ENCODE measurements at places on chromosomes 5 and 9.
A peak's percentile ranks its signal among the peaks of the same experiment; 100 is the strongest.

DNA sequence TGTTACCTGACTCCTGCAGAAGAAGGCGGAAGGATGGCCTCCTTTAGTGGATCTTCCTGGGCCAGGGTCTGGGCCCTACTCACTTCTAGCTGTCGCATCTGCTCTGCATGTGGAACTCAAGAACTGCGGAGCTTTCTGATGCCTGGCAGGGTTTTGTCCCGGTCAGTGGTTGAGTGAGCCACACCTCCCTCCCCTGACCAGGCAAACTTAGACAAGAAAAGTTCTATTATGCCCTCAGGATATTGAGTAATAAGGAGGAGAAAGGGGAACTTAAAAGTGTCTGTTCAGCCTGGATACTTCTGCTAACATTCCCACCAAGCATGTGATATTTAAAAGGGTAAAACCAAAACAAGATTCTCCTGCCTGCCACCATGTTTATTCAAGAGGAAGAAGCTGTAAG, at the start of gene FYB1:
TSS of gene FYB1 (minus strand) at position 127 of the 400 bp plus-strand sequence. CDS start 16,603 bp downstream, outside the sequence.
- no peak for DNase-seq

DNA sequence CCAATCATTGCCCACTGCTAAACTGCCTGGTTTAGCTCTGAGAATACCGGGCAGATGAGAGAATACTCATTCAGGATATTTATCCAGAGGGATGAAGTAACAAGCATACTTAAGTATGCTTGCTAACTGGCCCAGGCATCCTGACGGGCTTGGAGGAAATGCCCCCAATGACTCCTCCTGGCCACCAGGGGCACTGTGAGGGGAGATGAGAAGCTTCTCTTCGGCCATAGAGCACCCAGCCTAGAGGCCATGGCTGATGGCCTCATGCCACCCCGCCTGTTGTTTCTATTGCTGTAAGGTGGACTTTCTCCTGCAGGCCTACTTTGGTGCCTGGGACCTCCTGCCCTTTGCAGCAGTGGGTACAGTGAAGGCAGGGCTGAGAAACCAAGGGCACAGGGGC, 134.5 kb upstream of the FSTL4 start:
- no peak for DNase-seq

DNA sequence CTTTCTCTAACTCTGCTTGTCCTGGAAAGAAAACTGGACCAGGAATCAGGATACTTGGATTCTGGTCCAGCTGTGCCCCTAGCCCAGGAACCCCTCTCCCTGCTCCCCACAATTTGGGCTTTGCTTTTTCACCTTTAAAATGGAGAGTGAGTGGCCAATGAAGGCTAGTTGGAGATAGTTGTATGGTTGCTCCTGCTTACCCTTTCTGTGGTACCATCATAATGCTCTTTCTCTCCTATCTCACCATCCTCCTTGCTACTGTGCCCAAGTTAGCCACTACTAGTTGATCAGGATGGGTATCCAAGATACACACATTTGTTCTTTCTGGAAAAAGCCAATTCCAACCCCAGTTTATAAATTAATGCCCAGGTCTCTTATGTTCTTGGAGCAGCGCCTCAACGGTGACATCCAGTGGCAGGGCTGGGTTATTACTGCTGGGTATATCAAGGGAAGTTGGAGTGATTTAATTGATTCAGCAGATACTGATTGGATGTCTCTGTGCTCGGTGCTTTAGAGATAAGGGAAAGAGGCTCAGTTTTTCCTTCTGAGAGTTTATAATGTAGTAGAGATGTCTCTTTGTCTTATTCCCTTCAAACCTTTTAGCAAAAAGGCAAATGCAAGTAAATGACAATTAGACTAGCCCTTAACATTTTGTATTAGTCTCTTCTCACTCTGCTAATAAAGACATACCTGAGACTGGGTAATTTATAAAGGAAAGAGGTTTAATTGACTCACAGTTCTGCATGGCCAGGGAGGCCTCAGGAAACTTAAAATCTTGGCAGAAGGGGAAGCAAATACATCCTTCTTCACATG, 38.5 kb downstream of the FAXDC2 start:
- DNase-seq: no peak

DNA sequence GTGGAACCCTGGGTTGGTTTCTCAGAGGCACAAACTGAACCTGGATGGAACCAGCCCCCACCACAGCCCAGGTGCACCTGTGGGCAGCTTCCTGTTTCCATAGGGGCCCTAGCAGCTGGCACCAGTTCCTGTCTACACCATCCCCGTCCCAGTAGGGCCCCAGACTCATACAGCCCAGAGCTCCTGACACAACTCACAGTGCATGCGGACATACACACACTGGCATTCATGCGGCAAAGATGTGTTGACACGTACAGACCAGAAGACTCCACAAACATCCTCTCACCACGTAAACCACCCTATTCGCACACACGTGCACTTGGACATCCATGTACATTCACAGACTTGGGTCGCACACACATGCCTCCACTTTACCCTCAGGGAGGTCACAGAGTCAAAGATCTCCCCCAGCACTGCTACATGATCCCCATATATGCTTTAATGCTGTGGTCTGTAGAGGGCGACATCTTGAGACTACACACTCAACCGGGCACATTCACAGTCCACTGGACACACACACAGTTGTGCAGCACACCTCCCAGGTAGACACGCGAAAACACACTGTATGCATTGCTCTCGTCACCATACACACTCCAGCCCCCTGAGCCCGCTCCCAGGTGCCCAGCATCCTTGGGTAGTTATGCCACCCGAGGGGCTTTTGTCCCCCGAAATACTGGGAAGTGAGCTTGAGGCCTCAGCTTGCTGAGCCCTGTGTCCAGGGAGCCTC, 22.4 kb downstream of the CXXC5 start:
- DNase-seq: no peak

- DNase-seq: no peak
Observed at GRCh38 chr9:93087971-93088655, 7.9 kb upstream of the CARD19 start.

GRCh38 chr9:112753725-112754124, 3.2 kb downstream of the SNX30 start:
- DNase-seq: no peak

DNA sequence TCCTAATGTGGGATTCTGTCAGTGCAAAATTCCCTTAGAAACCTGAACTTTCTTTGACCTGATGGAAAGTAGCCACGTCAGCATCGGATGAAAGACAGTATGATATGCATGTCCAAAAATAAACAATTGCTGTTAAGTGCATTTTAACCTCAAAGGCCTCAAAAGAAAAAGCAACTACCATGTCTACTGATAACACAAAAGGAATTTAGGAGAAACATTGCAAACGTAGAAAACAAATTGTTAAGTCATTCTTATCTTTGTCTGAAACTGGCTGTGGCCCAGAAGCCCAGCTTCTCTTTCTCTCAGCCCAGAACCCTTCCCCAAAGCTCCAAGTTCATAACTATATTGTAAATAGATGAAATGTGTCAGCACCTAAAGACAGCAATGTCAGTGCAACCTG, 11.1 kb upstream of the LHFPL2 start:
- no peak for DNase-seq

DNA sequence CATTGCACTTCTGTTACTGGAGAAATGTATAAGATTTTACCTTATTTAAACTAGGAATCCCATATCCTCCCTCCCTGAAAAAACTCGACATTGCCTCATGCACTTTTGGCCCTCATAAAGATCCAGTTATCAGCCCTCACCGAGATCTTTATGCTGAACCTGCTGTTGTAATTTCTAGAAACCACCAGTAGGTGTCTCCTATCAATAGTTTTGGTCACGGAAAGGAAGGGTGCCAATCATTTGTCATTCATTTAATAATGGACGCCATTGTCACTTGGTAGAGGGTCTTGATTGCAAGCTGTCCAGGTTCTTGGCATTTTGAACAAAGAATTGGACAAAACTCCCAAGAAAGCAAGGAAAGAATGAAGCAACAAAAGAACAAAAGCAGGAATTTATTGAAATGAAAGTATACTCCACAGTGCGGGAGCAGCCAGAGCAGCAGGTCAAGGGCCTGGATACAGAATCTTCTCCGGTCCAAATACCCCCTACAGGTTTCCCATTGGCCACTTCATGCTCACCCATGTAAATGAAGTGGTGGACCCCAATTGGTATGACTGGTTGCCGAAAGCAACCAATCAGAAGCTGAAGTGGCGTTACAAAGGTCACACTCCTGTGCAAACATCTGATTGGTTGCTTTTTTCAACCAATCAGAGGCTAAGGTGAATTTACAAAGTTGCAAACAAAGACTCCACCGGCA, 524.3 kb downstream of the PSAT1 start:
- DNase-seq: no peak

GRCh38 chr9:69139596-69139995, 34.5 kb upstream of the TJP2 start:
- DNase-seq: no peak

DNA sequence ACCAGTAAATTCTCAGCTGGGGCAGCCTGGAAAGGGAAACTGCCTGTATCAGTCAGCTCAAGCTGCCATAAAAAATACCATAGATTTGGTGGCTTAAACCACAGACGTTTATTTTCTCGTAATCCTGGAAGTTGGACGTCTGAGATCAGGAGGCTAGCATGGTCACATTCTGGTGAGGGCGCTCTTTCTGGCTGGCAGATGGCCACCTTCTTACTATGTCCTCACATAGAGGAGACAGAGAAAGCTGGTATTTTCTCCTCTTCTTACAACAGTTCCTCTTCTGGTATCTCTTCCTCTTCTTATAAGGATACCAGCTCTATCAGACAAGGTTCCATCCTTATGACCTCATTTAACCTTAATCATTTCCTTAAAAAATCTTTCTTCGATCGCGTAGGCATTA, 50.5 kb upstream of the RFX3 start:
- DNase-seq: no peak

GRCh38 chr5:107513337-107514085, 157.2 kb downstream of the EFNA5 start:
- DNase-seq: no peak

- peak; percentile 75 for DNase-seq
Observed at GRCh38 chr5:176573564-176574296, 24.6 kb downstream of the CDHR2 start.

GRCh38 chr9:75878488-75878860, 12.0 kb upstream of the PCSK5 start:
- no peak for DNase-seq

All from stimulated activated CD8-positive, alpha-beta memory T cell treated with anti-CD3 and anti-CD28 coated beads, Interleukin-15, amount 100 ng/mL, for 24 hours (primary cell).